ENCODE measurements at places on chromosomes 16 and 17.

DNA sequence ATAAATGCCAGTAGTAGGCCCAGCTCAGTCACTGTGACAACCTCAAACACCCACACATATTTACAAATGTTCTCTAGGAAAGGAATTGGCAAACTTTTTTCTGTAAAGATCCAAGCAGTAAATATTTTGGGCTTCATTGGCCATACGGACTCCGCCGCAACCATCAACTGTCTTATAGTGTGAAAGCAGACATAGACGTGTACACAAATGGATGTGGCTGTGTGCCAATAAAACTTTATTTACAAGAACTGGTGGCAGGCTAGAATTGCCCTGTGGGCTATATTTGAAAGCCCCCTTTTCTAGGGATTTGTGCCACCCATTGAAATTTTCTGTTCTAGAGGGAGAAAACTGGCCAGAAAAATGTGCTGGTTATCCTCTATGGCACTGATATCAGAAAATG is 683.8 kb upstream of the EEF2KMT start:
- DNase-seq = no peak

DNA sequence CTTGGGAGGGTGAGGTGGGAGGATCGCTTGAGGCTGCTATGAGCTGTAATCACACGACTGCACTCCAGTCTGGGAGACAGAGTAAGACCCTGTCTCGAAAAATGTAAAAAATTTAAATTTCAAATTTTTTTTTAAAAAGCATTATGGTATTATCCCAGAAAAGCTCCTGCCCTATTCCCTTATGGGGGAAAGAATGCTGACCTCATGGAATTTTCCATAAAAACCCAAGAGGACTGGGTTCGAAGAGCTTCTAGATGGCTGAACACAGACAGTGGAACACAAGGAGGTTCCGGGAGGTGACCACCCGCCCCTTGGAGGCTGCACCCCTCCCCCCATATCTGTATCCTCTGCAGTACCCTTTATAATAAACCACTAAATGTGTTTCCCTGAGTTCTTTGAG is 4.0 kb downstream of the EIF4A3 start:
- DNase-seq = no peak

DNA sequence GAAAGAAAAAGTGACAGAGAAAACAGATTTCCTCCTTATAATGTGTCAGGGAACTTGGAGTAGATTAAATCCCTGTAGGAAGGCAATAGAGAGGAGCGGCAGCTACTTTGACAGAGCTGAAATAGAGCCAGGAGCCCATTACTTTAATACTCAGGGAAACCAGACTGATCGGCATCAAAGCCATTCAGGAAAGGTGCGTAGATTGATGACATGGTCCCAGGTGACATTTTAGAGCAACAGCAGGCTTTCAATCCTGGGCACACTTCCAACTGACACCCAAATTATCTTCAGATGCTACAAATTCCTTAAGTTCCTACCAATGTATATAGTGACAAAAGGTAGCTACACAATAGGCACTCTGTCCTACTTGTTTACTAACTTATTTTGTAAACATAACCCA is 821.5 kb downstream of the CDH8 start:
- DNase-seq = no peak

DNA sequence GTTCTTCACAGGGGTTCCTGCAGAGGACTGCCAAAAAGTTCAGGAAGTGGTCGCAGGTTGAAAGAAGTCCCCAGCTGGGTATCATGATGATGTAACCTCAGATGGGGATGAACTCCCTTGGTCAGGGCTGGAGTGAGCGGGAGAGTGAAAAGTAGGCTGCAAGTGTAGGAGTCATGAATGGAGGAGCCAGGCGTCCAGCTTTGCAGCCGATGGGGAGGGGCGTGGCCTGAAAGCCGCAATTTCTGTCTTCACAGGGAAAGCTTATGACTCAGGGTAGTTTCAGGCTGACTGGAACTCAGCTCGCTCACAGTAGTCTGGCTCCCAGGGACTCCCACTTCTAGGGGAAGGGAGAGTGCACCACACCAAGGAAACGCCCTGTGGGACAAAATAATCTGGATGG is 70.0 kb upstream of the HS3ST3A1 start:
- DNase-seq = no peak

DNA sequence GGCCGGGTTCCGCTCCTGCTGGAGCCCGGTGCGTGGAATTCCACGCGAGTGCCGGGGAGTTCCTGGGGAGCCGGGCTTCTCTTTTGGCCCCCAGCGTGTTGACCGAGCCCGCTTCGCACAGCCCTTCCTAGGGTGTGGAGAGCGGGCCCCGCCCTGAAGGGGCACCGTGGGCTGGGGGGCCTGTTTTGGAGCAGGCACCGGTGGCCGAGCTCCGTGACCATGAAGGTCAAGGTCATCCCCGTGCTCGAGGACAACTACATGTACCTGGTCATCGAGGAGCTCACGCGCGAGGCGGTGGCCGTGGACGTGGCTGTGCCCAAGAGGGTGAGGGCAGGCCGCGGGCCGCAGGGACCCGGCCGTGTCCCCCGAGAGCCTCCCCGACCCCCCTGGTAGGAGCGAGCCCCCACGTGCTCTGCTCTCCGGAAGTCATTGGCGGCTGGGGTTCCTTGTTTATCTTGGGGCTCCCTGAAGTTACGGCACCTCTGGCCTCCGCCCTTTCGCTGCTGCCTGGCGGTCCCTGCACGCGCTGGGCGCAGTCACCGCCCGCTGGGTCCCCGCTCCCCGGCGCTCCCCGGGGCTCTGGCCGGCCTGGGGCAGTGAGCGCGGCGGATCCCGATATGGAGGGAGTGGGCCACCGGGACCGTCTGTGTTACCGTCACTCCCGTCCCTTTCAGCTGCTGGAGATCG is 528 bp downstream of the HAGHL start:
- no peak for DNase-seq

- no peak for DNase-seq
Observed at GRCh38 chr17:68455901-68456338, 1.4 kb downstream of the WIPI1 start.

GRCh38 chr17:80992077-80992947 is 671 bp downstream of the CHMP6 start:
- no peak for DNase-seq

GRCh38 chr17:38572669-38573365 is 32.9 kb downstream of the SRCIN1 start:
- DNase-seq = peak; percentile 67

DNA sequence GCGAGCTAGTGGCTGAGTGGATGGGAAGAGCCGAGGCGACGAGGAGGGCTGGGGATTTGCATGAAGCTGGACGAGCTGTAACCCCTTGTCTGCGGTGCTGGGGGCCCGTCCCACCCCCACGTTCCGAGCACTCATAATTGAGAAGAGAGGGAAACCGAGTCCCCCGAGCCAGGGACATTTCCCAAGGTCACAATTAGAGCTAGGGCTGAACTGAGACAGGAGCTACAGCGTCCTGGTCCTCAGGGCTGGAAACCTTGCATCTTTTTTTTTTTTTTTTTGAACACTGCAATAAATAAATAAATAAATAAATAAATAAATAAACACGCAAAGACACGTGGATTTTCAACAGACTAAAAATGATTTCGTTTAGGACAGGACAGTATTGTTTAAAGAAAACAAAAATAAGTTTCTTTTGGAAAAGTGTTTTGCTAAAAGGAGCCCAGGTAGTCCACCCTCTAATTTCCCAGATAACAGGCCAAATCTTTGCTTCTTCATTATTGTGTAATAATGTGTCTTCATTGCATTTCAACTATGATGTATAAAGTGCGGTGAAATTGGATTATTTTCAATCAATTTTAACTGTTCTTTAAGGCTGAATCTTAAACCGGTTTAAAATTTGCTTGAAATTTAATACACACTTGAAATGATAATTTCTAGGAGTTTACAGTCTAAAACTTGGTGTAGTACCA is 992 bp downstream of the GDPD1 start:
- DNase-seq = no peak

GRCh38 chr17:78780335-78780734 is 1.7 kb downstream of the CYTH1 start:
- no peak for DNase-seq

GRCh38 chr16:88049561-88050545 is 98.6 kb downstream of the BANP start:
- DNase-seq = no peak

- no peak for DNase-seq
Observed at GRCh38 chr17:34206569-34206968, 48.5 kb upstream of the CCL2 start.

- DNase-seq = peak; percentile 15
Observed at GRCh38 chr16:47925811-47926460, 229.9 kb downstream of the ABCC12 start.

- DNase-seq = no peak
Observed at GRCh38 chr16:23771027-23771426, 16.2 kb downstream of the CHP2 start.

GRCh38 chr17:67559381-67559966 is 158.3 kb upstream of the NOL11 start:
- DNase-seq = no peak

- peak; percentile 91 for DNase-seq
Observed at GRCh38 chr16:25106567-25107465, 4.7 kb upstream of the LCMT1 start.

GRCh38 chr16:64540434-64540833 is 581.4 kb downstream of the CDH11 start:
- no peak for DNase-seq

- DNase-seq = peak; percentile 91
Observed at GRCh38 chr17:75271233-75271954, 363 bp upstream of the MIF4GD start.

DNA sequence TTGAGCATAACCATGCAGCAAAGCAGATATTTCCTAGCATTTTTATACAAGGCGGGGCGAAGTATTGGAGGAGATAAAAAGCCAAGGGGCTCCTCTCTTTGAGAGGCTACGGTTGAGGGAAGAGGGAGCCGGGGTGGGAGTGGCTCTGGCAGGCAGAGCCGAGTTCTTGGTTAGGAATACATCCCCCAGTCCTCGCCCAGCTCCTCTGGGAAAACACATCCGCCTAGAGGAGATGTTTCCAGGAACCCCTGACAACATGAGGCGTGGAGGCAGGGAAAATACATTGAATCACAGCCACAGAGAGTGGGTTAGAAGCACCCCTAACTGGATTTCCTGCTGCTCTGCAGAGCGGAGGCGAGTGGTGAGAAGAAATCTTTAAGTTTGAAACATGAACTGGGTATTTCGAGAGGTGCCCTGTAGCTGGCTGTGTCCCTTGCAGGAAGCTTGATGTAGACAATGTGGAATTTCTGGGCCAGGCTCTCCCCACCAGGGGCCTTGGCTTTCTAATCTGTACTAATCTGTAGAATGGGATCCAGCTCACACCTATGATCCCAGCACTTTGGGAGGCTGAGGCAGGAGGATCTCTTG is 27.3 kb downstream of the TTYH2 start:
- no peak for DNase-seq
